ENCODE measurements at places on chromosomes 4 and X.

DNA sequence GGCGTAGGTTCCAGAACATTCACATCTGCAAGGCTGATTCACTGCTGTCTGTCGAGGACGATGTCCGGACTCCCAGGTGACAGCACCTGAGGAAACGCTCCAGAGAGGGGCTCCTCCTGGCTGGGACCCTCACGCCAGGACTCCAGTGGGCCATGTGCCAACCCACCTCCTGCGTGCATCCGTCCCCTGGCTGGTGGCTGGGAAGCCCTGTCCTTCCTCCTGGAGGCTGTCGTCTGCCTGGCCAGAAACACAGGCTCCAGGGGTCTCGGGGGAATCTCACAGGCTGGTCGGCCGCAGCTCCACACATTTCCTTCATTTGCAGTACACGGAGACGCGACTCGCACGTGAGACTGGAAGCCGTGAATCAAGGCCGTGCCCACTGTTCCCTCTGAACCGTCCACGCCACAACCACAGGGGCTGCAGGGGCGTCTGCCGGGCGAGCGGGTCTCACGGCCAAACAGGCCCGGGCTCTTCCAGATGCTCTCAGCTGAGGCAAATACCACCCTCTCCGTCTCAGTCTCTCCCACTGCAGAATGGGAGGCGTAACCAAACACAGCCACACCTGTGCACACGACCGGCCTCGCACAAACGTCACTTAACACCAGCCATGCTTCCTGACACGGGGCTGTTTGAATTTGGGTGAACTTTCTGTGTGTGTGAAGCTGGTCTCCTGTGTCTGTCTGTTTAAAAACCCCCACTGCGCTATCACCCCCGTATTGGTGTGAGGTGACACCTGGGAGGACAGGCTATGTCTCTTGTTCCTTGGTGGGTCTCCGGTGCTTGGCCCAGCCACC lies 38.7 kb upstream of the MXD4 start:
- DNase-seq, result no peak

DNA sequence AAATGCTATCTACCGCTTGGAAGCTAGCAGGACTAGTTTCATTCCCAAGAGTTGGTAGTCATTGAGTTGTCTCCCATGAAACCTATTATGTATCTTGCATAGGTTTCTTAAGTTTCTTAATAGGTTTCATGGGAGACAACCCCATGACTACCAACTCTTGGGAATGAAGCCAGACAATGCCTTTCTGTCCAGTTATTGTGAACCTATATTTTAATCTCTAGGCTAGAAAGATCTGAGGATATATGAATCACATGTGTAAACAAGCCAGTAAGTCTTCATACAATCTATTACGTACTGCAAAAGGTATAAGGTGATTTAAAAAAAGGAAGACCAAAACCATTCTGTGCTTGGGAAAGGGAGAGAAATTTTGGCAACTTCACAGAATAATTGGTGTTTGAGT lies 162.6 kb downstream of the INPP4B start:
- DNase-seq, result no peak

- DNase-seq, result no peak
Observed at GRCh38 chr4:158102904-158103303, 69.9 kb downstream of the GASK1B start.

GRCh38 chrX:148923631-148924030 lies 423.2 kb downstream of the AFF2 start:
- DNase-seq, result no peak

DNA sequence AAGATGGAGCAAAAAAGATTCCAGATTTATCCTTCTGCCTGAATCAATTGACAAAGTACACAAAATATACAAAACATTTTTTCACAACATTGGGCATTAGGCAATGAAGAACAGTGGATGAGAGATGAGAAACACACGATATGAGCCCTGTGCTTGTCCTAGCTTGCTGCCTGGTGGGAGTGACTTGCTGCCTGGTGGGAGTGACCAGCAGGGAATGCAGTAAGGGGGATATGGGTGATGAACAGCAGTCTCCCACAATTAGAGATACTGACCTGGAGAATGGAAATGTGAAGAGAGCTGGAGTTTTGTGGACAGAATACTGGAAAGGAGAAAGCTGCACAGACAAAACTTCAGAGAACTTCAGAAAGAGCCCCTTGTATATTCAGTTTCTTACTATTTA lies 629.4 kb upstream of the FRG1 start:
- DNase-seq, result no peak

DNA sequence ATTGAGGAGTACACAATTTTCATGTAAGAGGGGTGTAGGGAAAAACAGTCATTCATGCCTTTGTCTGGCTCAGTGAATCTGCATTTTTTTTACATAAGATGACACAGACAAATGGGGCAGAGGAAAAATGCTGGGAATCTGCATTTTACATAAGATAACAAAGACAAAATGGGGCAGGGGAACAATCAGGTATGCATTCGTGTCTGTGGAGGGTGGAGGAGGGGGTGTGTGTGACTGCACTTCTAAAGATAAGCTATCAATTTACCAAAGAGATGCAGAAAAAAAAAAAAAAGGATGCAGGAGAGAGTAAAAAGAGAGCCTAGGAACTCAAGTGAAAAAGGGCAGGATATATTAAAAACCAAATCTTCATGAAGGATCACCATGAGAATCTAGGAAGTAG lies 637.4 kb downstream of the ZNF674 start:
- no peak for DNase-seq

DNA sequence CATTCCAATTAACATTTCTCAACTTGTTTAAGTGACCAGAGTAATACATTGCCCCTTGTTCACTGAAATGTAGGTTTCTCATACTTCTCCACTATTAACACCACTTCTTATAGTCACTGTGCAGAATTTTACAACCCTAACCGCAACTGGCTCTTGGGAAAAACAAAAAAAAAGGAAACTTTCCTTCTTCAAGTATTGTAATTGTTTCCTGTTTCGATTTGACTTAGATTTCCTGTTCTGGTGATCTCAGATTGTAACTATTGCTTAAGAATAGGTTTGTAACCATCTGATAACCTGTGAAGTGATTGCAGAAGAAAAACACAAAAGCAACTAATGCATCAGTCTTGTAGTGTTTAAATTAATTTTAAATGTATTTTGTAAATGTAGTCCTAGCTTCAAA lies 594.7 kb upstream of the GALNT7 start:
- DNase-seq, result no peak

GRCh38 chrX:39499996-39500395 lies 597.8 kb downstream of the BCOR start:
- no peak for DNase-seq

- DNase-seq, result no peak
Observed at GRCh38 chr4:110989125-110989524, 366.2 kb upstream of the PITX2 start.

DNA sequence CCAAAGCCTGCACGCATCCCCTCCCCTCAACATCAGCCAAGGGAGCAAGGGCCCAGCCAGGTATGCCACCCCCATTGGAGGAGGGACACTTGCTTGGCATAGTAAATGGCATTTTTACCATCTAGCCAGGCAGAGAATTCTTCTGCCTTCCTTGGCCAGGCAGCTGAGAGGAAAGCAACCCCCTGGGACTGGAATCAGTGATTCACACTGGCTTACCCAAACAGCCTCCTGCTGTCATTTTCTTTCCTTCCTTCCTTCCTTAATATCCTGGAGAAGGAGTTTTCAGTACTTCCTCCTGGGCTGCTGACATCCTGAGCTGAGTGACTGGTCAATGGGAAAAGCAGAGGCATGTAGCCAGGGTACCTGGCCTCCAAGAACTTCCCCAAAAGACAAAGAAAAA lies 28.6 kb upstream of the KIAA1210 start:
- DNase-seq, result no peak

GRCh38 chr4:14700544-14700943 lies 301.7 kb upstream of the CPEB2 start:
- DNase-seq, result no peak

GRCh38 chr4:58214376-58214775 lies 1104.2 kb upstream of the IGFBP7 start:
- no peak for DNase-seq

DNA sequence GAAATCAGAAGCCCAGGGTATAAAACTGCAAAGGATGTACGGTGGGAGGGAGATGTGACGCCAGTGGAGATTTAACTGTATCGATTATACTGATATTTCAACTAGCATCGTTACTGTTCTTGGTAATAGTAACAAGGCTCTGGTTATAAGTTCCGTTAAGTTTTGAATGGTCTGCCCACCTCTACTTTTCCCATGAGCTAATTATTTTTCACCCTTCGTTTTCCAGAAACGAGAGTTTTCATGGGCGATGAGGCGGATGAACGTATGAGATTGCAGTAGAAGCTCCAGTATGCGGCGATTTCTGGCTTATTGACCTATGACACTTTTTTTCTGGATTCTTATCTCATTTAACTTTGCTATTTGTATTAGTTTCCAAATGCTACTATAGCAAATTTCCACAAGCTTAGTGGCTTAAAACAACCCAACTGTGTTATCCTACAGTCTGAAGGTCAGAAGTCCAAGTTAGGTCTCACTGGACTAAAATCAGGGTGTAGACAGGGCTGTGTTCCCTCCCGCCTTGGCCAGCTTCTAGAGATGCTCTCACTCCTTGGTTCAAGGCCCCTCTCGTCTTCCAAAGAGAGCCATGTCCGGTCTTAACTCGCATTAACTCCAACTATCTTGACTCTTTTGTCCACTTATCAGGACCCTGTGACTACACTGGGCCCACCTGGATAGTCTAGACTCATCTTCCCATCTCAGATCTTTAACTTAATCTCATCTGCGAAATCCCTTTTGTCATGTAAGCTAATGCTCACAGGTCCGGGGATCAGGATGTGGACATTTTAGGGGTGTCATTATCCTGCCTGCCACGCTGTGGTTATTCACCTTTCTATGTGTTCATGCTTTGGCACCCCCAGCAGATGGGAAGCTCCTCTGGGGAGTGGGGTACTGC lies 122.5 kb downstream of the IRF2 start:
- DNase-seq, result no peak

DNA sequence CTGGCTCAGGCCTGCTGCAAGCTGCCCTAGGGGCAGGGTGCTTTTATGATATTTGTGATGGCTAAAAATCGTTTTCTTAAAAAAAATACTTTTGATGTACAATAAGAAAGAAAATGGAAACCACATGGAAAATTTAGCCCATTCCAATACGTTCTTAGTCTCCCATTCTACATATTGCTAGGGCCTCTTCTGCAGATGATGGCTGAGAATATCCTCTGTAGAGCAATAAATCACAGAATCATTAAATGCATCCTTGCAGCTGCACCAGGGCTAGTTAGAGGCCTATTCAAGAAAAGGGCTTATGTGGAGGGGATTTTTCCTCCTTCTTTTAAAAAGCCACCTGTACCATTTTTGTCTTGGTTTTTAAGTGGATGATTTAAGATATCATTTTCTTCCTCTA lies 97.6 kb upstream of the C1GALT1C1 start:
- no peak for DNase-seq

DNA sequence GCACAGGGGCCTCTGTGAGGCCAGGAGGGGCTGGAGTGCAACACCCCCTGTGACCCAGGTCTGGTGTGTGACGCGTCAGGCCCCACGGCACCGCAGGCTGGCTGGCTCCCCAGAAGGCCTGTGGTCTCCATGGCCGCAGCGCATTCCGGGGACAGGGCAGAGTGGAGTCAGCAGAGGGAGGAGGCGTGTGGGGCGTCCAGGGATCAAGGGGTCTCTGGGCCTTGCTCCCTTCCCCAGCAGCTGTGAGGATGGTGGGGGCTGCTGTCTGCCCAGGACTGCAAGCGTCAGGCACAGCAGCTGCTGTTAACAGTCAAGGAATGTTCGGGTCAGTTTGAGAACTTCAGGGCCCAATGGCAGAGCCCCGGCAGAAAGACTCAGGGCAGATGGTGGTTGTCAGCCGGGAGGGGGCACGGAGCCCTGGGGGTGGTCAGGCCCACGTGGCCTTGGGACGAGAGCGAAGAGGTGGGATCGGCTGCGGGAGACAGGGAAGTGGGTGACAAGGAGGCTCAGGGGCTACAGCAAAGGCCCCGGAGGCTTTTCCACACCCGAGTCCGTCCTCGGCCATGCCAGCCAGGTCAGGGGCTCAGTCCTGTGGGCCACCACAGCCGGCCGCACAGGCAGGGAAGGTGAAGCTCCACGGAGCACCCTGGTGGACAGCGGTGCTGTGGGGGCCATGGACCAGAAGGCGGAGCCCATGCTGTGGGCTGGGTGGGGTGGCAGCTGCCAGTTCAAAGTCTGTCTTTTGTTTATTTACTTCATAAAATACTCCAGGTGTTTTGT lies 18.3 kb downstream of the PCGF3 start:
- no peak for DNase-seq

GRCh38 chrX:130552444-130553073 lies 150.8 kb downstream of the RBMX2 start:
- no peak for DNase-seq

Data from stimulated activated CD8-positive, alpha-beta memory T cell treated with anti-CD3 and anti-CD28 coated beads, Interleukin-7, amount 100 ng/mL, for 48 hours (primary cell).